Activated naive CD4-positive, alpha-beta T cell treated with anti-CD3 and anti-CD28 coated beads, Interleukin-2, amount 10 ng/mL, durations not matched to agents 7 days and 5 days (primary cell): ENCODE measurements at places on chromosomes 12 and 14.
A peak's percentile ranks its signal among the peaks of the same experiment; 100 is the strongest.

DNA sequence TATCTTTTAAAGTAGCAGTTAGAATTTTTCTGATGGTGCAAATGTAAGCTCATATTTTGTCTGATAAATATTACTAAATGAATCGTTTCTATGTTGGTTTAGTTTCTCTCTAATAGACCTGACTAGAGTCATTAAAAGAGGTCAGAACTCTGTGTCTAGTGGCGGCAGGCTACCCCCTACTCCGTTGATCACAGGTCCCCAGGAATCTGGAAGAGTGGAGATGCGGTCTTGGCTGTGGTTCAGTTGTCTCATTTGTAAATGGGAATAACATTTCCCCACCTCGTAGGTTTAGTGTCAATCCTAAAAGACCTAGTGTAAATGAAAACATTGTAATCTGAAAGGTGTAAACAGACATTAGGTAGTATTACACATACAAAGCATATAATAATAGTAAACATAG lies 4.7 kb upstream of the FOXJ2 start:
- no peaks in the 10 kb centered on the region for H3K36me3 ChIP-seq
- DNase-seq: no peak
- H3K27ac ChIP-seq: peak overlapping the region; percentile 98
- H3K4me3 ChIP-seq: peak overlapping the region; percentile 84
- peaks cover 22% of the 10 kb centered on the region for H3K4me1 ChIP-seq

- peaks cover 7% of the 10 kb centered on the region for H3K4me1 ChIP-seq
- no peaks in the 10 kb centered on the region for H3K36me3 ChIP-seq
- no peak overlapping the region for H3K4me3 ChIP-seq
- H3K27ac ChIP-seq: no peak overlapping the region
- DNase-seq: no peak
- H3K27me3 ChIP-seq: peaks cover 5% of the 10 kb centered on the region
These were observed 25.3 kb upstream of the TCL1B start for GRCh38 chr14:95660651-95661515.

- no peak overlapping the region for H3K27ac ChIP-seq
- H3K4me1 ChIP-seq: no peaks in the 10 kb centered on the region
- no peak overlapping the region for H3K4me3 ChIP-seq
- no peaks in the 10 kb centered on the region for H3K27me3 ChIP-seq
These were observed 92.6 kb upstream of the ATP2B1 start for GRCh38 chr12:89801284-89801683.

GRCh38 chr12:13566292-13566691 lies 369.8 kb downstream of the EMP1 start:
- H3K27ac ChIP-seq: no peak overlapping the region
- peaks cover 6% of the 10 kb centered on the region for H3K27me3 ChIP-seq
- H3K4me1 ChIP-seq: no peaks in the 10 kb centered on the region
- no peak overlapping the region for H3K4me3 ChIP-seq
- no peaks in the 10 kb centered on the region for H3K36me3 ChIP-seq
- no peak for DNase-seq

- no peak overlapping the region for H3K4me3 ChIP-seq
- H3K36me3 ChIP-seq: no peaks in the 10 kb centered on the region
- DNase-seq: no peak
- H3K4me1 ChIP-seq: no peaks in the 10 kb centered on the region
- H3K27me3 ChIP-seq: peaks cover 8% of the 10 kb centered on the region
These were observed 379.0 kb downstream of the LRIG3 start for GRCh38 chr12:58541300-58541690.

- H3K36me3 ChIP-seq: no peaks in the 10 kb centered on the region
- DNase-seq: no peak
- H3K27me3 ChIP-seq: no peaks in the 10 kb centered on the region
- H3K4me3 ChIP-seq: no peak overlapping the region
- no peak overlapping the region for H3K27ac ChIP-seq
- peaks cover 9% of the 10 kb centered on the region for H3K4me1 ChIP-seq
These were observed 44.6 kb upstream of the PTGDR start for GRCh38 chr14:52222901-52223300.

- DNase-seq: peak; percentile 27
- peaks cover 43% of the 10 kb centered on the region for H3K4me1 ChIP-seq
- no peak overlapping the region for H3K27ac ChIP-seq
- H3K4me3 ChIP-seq: no peak overlapping the region
These were observed 41.4 kb downstream of the ACTN1 start for GRCh38 chr14:68937471-68938270.

DNA sequence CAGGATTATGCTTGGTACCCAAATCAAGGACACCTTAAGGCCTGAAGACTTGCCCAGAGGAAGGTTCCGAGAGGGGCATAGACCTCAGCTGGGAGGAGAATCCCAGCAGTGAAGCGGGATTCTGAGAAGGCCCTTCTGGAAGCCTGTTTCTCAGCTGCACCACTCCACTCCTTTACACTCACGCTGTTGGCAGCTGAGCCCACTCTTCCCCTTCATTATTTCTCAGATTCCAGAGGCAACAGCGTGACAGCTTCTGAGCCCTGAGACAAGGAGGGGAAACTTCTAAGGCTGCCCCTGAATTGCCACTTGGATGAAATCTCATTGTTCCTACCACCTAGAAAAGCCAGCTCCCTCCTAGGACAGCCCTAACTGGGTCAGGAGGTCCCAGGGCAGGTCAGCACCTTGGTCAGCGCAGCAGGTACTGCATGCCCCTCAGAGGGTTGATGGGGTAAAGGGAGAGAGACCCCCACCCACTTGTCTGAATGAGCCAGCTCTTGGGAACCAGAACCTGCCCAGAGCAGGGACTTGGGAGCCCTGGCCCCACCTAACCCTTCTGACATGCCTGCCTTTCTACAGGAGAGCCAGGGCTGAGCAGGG lies 53.9 kb downstream of the ISCA2 start:
- no peak overlapping the region for H3K27ac ChIP-seq
- no peak for DNase-seq
- H3K4me1 ChIP-seq: no peaks in the 10 kb centered on the region
- H3K4me3 ChIP-seq: no peak overlapping the region
